Stimulated activated CD8-positive, alpha-beta memory T cell treated with anti-CD3 and anti-CD28 coated beads, Interleukin-7, amount 100 ng/mL, for 1 hour (primary cell): ENCODE measurements at places on chromosomes 12 and 14.

GRCh38 chr12:49631336-49631907 is 8.1 kb downstream of the PRPF40B start:
- DNase-seq, result no peak

DNA sequence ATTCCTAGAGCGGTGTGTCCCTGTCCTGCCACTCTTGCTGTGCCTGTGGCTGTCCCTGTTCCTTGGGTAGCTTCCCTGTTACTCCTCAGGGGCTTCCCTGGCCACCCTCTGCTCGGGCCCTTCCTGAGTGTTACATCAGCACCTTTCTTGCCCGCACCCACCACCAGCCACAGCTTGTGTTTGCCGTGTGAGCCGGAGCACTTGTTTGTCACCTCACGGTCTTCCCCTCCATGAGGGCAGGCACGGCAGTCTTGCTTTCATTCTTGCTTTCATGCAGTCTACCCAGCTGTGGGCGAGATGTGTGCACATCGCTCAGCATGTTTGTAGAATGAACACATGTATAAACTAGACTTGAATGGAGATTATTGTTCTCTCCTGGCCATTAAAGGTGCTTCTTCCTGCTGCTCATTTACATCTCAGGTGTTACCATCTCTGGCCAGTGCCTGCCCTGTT is 42.0 kb downstream of the TRAF3 start:
- no peak for DNase-seq

GRCh38 chr12:55688716-55689655 is 18.7 kb downstream of the ITGA7 start:
- DNase-seq, result no peak

GRCh38 chr12:127779301-127780045 is 487.5 kb upstream of the TMEM132C start:
- DNase-seq, result no peak

DNA sequence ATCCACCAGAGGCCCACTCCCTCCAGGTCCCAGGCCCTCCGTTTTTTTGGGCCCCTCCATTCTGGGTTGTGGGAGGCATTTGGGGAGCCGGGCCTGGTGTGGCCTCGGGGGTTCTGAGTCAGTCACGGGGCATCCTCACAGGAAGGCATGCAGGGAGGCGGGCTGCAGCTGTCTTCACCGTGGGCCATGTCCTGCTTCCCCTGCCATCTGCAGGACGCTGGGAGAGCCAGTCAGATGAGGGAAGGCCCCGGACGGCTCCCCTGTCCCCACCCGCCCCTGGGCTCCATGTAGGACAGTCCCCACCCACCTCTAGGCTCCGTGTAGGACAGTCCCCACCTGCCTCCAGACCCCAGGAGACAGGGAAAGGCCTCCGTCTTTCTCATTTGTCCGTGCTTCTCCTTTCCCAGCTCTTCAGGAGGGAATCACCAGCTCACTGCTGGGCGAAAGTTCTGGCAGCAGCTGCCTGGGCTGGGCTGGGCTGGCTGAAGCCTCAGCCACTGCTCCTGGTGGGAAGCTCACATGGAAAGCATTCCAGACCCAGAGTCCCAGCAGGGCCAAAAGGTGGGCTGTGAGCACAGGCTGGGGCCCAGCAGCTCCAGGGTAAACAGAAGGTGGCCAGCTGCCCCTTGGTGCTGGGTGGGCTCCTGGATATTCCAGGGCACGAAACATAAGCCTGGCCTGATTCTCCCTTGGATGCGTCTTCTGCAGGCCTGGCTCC is 217.8 kb downstream of the KIF26A start:
- DNase-seq, result no peak

GRCh38 chr12:6612247-6612646 is 5.1 kb upstream of the CHD4 start:
- DNase-seq, result no peak

GRCh38 chr12:124497658-124498057 is 69.8 kb downstream of the NCOR2 start:
- DNase-seq, result no peak

DNA sequence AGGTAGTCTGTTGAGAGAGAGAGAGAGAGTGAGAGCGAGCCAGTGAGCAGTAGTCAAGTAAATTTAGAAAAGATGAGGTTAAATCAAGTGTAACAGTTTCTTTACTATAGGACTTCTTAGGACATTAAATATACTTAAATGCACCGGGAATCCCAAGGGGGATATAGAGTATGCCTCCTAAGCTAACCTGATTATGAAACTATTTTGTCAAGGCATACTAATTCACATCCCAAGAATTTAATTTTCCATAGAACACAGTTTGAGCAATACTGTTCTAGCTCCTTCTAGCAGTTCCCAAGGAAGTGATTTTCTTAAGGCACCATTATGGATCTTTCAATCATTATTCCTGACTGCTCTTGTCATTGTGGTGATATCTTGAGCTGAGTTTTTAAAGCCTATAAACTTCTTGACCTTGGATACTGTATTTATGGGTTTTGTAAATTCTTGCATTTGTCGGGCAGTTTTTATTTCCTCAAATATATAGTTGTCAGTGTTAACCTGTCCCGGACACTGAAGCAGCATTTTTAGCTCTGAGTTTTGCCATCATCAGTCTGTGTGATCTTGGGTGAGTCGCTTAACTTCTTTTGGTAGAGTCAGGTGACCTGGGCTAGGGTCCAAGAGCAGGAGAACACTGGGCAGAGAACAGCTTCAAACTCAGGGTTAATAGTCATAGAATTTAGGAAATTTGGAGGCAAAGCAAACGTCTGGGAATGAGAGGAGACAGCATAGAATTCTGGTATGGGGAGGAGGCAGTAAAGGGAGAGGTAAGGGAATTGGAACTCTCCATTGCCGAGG is 196.5 kb upstream of the FRMD6 start:
- no peak for DNase-seq

DNA sequence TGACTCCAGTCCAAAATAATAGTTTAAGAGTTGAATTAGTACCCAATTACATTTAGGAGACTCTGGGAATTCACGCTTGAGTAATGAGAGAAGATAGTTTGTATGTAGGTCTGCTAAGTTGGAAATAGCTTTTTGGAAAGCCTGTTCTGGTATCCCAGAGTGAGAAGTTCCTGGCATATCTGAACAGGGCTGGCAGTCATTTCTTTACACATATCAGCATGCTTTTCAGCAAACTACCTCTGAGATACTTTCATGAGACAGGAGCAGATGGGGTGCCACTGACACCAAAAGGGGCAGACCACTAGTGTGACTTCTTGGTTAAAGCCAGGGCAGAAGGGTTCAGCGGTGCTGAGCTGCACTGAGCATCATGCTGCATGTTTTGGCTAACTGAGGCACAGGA is 45.1 kb upstream of the GRIP1 start:
- no peak for DNase-seq

DNA sequence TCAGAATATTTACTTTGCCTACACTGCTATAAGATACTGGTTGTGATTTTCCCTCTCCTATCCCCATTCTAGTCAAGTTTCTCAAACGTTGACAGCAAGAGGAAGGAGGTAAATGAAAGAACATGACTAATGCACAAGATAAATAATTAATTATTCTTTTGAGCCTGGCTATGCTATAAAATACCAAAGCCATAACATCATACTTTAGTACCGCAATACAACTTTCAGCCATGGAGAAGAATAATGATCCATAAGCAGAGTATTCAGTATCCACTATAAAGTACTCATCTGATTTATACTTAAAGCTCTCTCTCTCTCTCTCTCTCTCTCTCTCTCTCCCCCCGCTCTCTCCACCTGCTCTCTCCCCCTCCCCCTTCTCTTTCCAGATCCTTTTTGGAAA is 41.3 kb downstream of the TDG start:
- no peak for DNase-seq

GRCh38 chr12:5611162-5611561 is 179.3 kb downstream of the NTF3 start:
- no peak for DNase-seq

DNA sequence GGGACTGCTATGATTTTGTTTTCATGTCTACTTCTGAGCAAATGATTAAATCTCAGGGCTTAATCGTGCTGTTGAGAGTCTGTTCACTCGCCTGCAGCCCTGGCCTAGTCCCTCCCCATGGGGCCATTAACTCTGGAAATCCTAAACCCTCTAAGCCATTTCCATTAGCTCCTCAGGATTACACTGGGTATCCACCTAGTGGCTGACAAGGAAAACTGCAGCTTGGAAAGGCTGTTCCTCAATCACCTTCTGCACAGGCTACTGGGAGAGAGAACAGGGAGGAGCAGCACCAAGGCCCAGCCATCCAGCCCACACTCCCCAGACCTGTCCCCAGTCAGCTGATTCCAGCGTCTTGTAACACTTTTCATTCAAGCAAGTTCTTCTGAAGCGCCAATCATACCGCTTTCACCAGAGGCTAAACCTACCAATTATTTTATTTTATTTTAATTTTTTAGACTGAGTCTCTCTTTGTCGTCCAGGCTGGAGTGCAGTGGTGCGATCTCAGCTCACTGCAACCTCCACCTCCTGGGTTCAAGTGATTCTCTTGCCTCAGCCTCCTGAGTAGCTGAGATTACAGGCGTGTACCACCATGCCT is 48.7 kb downstream of the NEUROD4 start:
- DNase-seq, result no peak

- DNase-seq, result no peak
Observed at GRCh38 chr12:108122644-108123043, 6.4 kb upstream of the WSCD2 start.

GRCh38 chr12:1022032-1022970 is 31.3 kb downstream of the ERC1 start:
- no peak for DNase-seq

DNA sequence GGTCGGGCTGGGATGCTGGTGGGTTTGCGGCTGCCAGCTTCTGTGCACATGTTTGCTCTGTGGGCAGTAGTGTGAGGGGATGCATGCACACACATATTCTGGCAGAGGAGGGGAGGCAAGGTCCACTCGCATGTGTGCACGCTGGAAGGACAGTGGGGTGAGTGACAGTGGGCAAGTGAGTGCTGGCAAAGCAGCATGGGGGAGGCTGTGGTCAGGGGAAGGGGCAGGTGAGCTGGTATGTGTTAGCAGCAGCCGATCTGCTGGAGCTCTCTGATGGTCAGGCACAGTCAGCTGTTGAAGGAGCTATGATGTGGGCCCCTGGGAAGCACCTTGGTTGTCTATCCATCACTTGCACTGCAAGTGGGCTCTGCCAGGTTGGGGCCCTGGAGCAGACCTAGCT is 170.3 kb downstream of the NTS start:
- DNase-seq, result no peak

DNA sequence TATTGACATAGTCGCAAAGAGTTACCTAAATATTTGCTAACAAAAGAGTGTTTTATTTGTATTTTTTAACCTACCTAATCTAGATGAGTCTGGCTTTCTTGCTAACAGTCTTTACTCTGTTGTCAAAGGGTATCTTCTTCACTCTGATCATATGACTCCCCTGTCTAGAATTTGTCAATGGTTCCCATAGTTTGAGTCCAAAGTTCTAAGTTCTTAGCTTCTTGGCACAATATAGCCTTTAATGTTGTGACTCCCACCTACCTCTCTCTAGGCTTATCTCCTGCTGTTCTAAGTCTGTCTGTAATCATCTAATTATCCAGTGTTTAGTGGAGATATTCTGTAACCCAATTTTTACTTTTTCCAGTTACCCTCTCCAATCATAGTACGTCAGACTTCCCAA is 104.3 kb upstream of the PDE3A start:
- DNase-seq, result no peak

DNA sequence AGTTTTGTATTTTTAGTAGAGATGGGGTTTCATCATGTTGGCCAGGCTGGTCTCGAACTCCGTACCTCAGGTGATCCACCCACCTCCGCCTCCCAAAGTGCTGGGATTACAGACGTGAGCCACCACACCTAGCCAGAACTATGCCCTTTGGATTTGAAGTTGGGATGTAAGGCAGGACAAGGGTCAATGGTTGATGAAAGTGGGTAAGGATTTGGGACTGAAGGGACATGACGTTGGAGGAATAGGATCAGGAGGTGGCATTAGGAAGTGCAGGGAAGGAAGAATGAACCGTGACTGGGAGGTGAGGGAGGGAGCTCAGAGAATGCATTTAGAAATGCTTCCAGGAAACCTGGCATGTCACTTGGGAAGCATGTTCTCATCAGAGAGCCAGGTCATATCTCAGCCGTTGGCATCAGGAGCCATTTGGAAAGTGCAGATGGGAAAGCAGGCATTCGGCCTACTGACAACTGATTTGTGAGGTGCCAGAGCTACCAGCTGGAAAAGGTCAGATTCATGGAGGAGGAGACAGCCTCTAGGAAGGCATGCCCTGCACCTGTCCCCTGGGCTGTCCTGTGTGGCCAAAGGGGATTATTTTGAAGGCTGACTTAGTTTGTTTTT is 2.2 kb downstream of the CRADD start:
- DNase-seq, result no peak

- no peak for DNase-seq
Observed at GRCh38 chr14:94385553-94386057, 2.8 kb downstream of the SERPINA1 start.

GRCh38 chr12:77007476-77007875 is 57.9 kb downstream of the E2F7 start:
- no peak for DNase-seq

DNA sequence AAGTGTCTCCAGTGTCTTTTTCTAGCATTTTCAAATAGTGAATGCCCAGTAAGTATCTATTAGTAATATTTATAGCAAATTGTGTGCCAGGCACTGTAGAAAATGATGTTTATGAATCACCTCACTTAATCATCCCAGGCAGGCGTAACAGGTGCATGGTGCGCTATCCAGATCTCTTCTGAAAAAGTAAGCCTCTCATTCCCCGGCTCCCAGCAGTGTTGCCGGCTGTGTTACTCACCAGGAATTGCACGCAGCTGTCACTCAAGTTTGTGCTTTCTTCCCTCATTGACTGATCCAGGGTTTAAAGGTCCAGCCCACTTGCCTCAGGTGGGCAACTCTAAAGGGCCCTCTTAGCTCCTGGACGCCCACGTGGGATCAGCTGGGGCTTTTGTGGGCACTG is 173.8 kb upstream of the RASSF8 start:
- DNase-seq, result no peak

DNA sequence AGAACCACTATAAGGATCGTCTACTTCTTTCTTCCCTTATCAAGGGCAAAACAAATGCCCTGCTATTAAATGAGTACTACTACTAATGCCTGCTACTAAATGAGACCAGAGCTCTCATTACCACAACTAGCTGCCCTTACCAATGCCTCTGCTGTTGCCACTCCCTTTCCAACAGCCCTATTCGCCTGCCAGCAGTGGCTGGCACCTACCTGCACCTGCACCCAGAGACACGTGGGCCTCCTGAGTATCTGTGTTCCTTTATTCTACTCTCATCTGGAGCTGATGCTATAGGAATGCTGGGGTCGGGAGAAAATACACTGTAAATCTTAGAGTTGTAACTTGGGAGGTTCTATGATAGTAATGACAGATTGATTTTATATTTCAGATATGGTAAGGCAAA is 174.7 kb downstream of the SLC2A13 start:
- no peak for DNase-seq

GRCh38 chr14:68866991-68867533 is 74.2 kb upstream of the ZFP36L1 start:
- DNase-seq, result no peak

DNA sequence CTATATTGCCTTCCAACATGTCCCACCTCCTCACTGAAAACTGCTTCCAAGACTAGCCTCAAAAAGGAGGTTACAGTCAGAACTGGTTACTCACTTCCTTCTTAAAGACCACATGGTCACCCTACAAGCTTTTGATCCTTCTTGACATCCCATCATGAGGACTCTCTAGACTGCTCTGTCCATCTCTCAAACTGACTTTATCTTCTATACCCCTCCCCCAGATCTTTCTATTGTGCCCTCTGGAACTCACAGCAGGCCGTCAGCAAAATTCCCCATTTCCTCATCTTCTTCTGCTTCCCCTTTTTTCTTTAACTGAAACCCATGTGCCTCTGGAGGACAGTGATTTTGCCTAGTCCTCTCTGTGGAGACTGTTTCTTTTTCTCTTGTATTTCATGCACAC is 18.1 kb upstream of the IGF1 start:
- no peak for DNase-seq
